Astrocyte (in vitro differentiated cells and primary cell): ENCODE measurements at places on chromosomes 6 and 20. TPM values are rescaled to one million over a fixed set of nuclear protein-coding genes. Genes with fewer than 3 reads are reported as not detected.

DNA sequence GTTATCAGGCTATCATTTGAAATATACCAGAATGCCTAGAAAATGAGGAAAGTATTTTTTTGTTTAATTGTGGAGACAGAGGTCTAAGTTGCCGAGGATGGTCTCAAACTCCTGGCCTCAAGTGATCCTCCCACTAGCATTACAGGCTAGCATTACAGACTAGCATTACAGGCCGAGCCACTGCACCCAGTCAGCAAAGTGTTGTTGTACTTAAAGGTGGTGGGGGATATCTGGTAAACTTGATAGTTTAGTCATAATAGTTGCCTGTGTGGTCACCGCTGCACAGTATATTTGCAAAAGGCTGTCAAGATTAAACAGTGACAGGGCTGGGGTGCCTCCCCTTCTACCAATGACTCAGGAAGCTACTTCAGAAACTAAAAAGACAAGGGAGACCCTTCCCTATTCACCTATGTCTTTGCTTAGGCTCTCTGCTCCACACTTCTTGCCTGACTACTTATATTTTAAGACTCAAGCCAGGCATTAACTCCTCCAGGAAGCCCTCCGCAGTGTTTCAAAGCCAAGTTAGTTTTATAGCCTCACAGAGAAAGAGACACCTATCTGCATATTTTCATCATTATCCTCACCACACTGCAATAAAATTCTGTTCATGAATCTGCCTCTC is 3.1 kb upstream of the AKIRIN2 start:
- no peak overlapping the region for H3K27ac ChIP-seq
- no peaks in the 10 kb centered on the region for H3K36me3 ChIP-seq
- H3K27me3 ChIP-seq = no peaks in the 10 kb centered on the region
- DNase-seq = peak; percentile 71
- no peak overlapping the region for H3K4me3 ChIP-seq
- peaks cover 7% of the 10 kb centered on the region for H3K4me1 ChIP-seq

DNA sequence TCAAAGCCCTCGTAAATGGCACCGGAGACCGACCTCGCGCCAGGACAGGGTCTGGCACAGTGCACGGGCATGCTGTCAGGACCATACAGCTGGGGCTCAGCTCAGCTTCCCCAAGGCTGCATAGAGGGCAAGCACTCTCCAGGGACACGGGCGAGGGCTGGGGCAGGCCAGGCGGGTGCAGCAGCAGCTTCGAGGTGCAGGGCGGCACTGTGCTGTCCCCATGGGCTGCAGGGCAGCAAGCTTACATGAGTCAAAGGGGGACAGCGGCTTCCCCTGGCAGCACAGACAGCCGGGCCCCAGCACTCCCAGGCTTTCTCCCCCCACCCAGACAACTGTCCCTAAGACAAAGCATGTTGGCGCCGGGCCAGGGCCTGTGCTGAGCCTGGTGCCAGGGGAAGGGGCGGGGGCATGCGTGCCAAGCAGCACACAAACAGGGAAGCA is 25.7 kb downstream of the PSMG4 start:
- peaks cover 4% of the 10 kb centered on the region for H3K27me3 ChIP-seq
- peaks cover 24% of the 10 kb centered on the region for H3K4me1 ChIP-seq
- no peak overlapping the region for H3K27ac ChIP-seq
- H3K4me3 ChIP-seq = no peak overlapping the region
- DNase-seq = no peak

RWDD1 gene
- total RNA-seq = 42.1 and 45.1 TPM in 2 replicates

OOEP gene
- not detected in 2 replicates for total RNA-seq

ASIP gene
- total RNA-seq = not detected in 2 replicates
